ENCODE measurements at places on chromosomes 3 and 15. TPM values are rescaled to one million over a fixed set of nuclear protein-coding genes. Genes with fewer than 3 reads are reported as not detected.

The CACNA1D gene
- not detected for polyA plus RNA-seq

The CAV3 gene
- not detected for polyA plus RNA-seq

The CLDN16 gene
- not detected for polyA plus RNA-seq

The PARP14 gene
- 13.8 TPM for polyA plus RNA-seq

The EIF4G1 gene
- polyA plus RNA-seq, result 350 TPM

The CDCP1 gene
- polyA plus RNA-seq, result 61.3 TPM

The CYP8B1 gene
- polyA plus RNA-seq, result not detected

The LIPH gene
- polyA plus RNA-seq, result not detected

The RASGRF1 gene
- polyA plus RNA-seq, result 0.56 TPM

The EPHA3 gene
- not detected for polyA plus RNA-seq

The TNFAIP8L3 gene
- polyA plus RNA-seq, result 0.17 TPM

The PRTG gene
- polyA plus RNA-seq, result not detected

The SENP8 gene
- 2.7 TPM for polyA plus RNA-seq

The TGM5 gene
- not detected for polyA plus RNA-seq

The TM6SF1 gene
- 0.16 TPM for polyA plus RNA-seq

The CHRNB4 gene
- 0.04 TPM for polyA plus RNA-seq

The CAMP gene
- 0.38 TPM for polyA plus RNA-seq

The PIF1 gene
- polyA plus RNA-seq, result 11.2 TPM

The UACA gene
- 29.0 TPM for polyA plus RNA-seq

The AADACL2 gene
- not detected for polyA plus RNA-seq

The TLNRD1 gene
- polyA plus RNA-seq, result 7.4 TPM

The KNG1 gene
- polyA plus RNA-seq, result not detected

The RBM15B gene
- polyA plus RNA-seq, result 20.0 TPM

The TMEM207 gene
- not detected for polyA plus RNA-seq

The HESX1 gene
- 0.17 TPM for polyA plus RNA-seq

The KBTBD13 gene
- not detected for polyA plus RNA-seq

The ISLR gene
- not detected for polyA plus RNA-seq

The IRAK2 gene
- 2.8 TPM for polyA plus RNA-seq

The CCR9 gene
- polyA plus RNA-seq, result not detected

The GPR15 gene
- not detected for polyA plus RNA-seq

The C3orf52 gene
- polyA plus RNA-seq, result 3.2 TPM

The KY gene
- polyA plus RNA-seq, result not detected

The C15orf39 gene
- polyA plus RNA-seq, result 15.2 TPM

The SLC22A14 gene
- polyA plus RNA-seq, result 0.08 TPM

The GRK7 gene
- not detected for polyA plus RNA-seq

The ONECUT1 gene
- polyA plus RNA-seq, result not detected

The CLDN18 gene
- polyA plus RNA-seq, result not detected

The PTPRG gene
- 2.3 TPM for polyA plus RNA-seq

The MB21D2 gene
- polyA plus RNA-seq, result 6.9 TPM

The BFSP2 gene
- not detected for polyA plus RNA-seq

The GOLGA8S gene
- 0.02 TPM for polyA plus RNA-seq

The GPR176 gene
- 18.3 TPM for polyA plus RNA-seq

The ANKRD63 gene
- not detected for polyA plus RNA-seq

The FOXB1 gene
- polyA plus RNA-seq, result not detected

The ACKR4 gene
- 0.25 TPM for polyA plus RNA-seq

The TSC22D2 gene
- polyA plus RNA-seq, result 9.4 TPM

The WDR49 gene
- polyA plus RNA-seq, result not detected

The GABRA5 gene
- polyA plus RNA-seq, result not detected

The SMCO1 gene
- not detected for polyA plus RNA-seq

The MTMR10 gene
- polyA plus RNA-seq, result 3.9 TPM

The RPS17 gene
- polyA plus RNA-seq, result 5,214 TPM

The WDR93 gene
- polyA plus RNA-seq, result not detected

The FAN1 gene
- polyA plus RNA-seq, result 7.2 TPM

The ROPN1 gene
- polyA plus RNA-seq, result not detected

The CTXN2 gene
- polyA plus RNA-seq, result not detected

The ZWILCH gene
- polyA plus RNA-seq, result 14.5 TPM

The LRRC31 gene
- polyA plus RNA-seq, result not detected

Measured in foreskin keratinocyte (primary cell).